ENCODE measurements at places on chromosomes 11 and 22.

DNA sequence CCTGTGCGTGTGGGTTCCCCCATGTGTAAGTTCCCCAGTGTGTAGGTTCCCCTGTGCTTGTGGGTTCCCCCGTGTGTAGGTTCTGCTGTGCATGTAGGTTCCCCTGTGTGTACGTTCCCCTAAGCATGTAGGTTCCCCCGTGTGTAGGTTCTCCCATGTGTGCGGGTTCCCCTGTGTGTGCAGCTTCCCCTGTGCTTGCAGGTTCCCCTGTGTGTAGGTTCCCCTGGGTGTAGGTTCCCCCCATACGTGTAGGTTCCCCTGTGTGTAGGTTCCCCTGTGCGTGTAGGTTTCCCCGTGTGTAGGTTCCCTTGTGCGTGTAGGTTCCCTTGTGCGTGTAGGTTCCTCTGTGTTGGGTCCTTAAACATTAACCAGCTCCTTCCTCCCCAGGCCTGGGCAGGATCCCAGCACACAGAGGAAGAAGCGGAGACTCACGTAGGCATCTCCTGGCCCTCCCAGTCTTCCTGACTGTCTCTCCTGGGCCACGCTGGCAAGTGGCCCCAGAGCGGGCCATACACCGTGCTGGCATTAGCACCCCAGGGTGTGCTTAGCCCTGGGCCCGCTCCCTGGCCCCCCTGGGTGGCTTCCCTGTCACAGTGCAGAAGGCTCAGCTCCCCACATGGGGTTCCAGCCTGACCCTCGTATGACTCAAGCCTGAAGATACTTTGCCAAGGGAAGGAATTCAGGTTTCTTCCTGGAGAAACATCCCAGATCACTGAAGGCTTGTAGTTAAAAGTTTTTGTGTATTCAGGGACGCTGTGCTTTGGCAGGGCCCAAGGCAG, 2.8 kb upstream of the GRAMD4 start:
- DNase-seq, result no peak

- no peak for DNase-seq
These were observed 40.2 kb upstream of the PICALM start for GRCh38 chr11:86108890-86109638.

GRCh38 chr11:135037828-135038227, 625.8 kb upstream of the B3GAT1 start:
- DNase-seq, result no peak

GRCh38 chr11:9893474-9893873, 229.6 kb downstream of the SWAP70 start:
- DNase-seq, result no peak

- no peak for DNase-seq
These were observed 5.6 kb downstream of the MAPK1 start for GRCh38 chr22:21861851-21862250.

DNA sequence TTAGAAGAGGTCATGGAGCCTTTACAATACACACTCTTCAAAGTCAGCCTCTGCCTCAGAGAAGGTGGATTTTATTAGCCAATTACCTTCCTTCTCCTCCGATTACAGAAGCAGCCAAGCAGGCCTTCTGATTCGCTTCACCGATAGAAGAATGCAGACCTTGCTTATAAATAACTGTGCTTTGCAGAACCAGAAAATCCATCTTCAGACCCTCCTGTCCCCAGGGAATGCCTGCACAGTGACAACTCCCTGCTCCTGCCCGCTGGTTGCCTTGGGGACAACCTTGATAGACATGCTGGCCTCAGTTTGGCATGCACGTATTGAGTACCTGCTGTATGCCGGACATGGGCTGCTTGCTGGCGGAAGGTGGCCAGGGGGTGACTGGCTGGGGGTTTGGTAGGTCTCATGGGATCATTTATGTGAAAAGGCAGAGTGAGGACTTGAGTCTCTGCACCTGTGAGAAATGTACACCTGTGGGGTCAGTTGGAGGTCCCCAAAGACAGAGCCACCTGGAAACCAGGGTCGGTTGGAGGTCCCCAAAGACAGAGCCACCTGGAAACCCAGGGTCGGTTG, 1238.7 kb downstream of the BRD1 start:
- no peak for DNase-seq

DNA sequence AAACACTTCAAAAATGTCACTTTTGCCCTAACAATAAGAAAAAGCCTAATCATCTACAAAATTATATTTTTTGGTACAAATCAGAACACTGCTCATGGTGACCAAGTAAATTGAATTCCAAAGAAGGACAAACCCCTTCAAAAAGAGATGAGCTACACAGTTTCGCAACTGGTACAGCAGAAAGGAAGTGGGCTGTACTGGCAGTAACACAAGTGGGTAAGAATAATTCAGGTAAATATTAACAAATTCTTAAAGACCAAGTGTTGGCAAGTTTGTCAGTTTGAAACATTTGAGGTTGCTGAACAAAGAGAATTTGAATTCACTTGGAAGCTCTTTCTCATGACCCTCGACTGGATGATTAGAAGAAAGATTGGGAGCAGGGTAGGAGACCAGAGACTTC, 35.5 kb downstream of the MSANTD4 start:
- DNase-seq, result no peak

DNA sequence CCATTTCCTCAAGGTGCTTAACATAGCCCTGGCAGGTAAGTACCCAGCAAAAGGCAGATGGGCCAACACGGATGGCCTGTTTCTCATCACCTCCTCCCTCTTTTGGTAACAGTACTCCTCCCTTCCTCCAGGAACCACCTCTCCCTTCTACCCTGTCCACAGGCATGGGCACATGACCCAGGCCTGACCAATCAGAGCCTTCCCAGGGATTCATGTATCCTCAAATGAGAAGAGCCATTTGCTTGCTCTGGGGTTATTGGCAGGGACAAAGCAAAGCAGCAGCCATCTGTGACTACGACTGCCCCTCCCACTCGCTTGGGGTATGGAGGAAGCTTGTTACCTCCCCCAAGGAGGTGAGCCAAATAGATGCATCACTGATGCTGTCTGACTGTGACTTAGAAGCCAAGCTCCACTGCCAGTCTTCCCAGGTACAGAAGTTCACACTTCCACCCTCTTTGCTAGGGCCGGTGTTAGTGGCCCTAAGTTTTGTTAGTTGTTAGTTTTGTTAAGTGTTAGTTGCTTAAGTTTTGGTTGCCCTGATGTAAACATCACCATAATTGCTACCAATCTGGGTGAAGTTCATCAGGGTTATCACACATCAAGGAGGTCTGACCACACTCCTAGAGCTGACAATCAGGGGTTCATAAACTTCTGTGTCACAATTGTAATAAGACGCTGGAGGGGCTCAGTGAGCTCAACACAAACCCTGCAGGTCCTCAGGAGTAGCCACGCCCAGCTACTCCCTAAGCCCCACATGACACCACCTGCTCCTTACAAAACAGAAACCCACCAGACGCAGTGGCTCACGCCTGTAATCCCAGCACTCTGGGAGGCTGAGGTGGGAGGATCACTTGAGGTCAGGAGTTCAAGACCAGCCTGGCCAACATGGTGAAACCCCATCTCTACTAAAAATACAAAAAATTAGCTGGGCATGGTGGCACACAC, 57.3 kb downstream of the ARFGAP3 start:
- no peak for DNase-seq

DNA sequence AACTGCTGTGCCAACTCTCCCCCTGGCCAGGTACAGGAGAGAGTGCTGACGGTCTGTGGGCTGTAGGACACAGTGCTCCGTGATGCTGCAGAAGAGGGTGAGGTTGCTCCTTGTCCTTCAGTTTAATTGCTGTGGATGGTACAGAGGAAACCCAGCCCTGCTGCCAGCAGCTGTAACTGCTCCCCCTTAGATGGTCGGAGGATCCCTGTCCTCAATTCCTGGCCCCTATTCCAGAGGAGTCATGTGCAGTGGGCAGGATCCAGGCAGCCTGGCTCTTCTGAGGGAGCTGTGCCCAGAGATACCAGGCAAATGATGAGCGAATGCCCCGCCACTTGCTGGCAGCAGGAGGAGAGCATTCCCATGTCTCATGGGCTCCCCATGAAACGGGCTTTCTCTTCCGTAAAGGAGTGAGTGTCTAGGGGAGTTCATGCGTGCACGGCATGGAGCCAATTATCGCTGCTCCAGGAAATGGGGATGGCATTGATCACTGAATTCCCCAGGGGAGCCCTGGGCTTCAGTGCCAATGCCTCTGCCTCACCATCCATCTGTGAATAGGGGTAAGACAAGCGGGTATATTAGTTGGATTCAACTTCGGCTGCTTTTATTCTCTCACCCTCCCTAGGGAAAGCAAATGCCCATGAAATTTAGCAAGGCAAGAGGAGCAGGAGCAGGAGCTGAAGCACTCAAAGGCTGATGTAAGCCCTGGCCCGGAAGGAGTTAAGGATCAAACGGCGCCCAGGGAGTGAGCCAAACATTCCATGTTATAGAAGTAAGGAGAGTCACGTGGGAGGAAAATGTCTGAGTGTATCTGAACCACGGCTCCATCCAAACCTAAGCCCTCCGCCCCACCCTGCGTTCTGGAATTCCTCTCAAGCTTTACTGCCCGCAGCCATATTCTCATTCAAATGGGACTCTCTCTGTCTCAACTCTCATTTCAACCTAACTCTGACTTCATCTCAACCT, 51.0 kb upstream of the CSNK2A3 start:
- DNase-seq, result no peak

GRCh38 chr11:8566613-8567210, 27.3 kb downstream of the STK33 start:
- DNase-seq, result no peak

DNA sequence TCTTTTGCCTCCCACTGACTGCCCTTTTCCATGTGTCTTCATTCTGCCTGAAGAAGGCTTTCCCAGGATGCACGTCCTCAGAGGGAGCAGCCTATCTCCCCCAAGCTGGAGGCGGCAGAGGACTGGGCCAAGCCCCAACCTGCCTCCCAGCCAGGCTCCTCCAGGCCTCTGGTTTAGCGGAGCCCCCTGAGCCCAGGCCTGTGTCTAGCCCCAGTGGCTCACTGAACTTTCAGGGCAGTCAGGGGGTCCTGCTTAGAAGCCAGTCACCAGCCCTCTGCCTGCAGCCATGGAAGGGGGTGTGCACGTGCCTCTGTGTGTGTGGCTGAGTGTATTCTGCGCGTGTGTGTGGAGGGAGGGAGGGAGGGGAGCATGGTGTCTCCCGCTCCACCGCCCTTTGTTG, 10.4 kb upstream of the GRK2 start:
- DNase-seq, result peak; percentile 7

- no peak for DNase-seq
These were observed 58.6 kb upstream of the EIF3D start for GRCh38 chr22:36587289-36588154.

DNA sequence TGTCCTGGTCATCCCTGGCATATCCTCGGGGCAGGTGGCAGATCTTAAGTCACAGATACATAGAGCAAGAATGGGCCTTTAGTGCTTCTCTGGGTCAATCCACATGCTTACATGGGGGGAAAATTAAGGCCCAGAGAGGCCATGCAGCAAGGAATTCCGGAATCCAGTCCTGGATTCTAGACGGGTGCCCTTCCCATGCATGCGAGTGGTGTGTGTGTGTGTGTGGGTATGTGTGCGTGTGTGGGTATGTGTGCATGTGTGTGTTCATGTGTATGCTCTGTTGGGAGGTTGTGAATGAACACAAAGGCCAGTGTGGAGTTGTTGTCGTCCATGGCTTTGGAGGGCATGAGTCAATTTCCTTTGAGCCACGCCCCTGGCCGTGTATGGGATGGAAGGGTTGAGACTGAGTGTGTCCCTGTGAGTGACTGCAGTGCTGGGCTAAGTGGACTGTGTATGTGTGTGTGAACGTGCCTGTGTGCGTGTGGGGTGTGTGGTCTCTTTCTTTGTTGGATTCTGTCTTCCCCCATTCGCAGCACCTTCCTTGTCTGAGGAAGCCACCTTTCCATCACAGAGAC, 33.4 kb upstream of the EIF3D start:
- DNase-seq, result peak; percentile 72

DNA sequence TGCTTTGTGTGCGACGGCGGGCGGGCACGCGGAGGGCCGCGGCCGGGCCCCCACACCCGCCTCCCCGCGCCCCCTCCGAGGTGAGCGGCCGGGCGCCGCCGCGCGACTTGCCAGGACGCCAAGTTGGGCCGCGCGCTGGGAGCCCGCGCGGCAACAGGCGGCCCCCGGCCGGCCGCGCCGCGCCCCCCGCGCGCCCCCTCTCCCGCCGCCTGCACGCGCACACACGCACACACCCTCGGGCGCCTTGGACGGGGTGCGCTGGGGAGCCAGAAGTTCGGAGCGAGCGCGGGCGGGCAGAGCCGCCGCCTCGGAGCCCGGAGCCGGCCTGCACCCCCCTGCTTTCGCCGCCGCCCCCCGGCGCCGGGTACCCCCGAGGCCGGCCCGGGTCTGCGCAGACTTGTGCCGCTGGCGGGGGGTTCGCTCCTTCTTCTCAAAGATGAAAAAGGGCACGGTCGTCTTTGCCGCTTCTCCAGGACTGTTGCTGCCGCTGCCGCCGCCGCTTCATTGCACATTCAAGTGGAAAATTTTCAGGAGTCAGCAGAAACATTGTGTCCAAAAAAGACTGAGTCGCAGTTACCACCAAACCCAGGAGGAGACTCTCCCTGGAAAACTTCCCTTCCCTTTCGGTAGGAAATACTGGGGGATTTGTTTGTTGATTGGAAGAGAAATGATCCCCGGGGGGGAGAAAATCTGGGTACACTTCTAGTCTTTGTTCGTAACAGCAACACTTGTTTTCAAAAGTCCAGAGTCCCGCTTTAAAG, 895 bp downstream of the TEAD1 start:
- DNase-seq, result no peak

DNA sequence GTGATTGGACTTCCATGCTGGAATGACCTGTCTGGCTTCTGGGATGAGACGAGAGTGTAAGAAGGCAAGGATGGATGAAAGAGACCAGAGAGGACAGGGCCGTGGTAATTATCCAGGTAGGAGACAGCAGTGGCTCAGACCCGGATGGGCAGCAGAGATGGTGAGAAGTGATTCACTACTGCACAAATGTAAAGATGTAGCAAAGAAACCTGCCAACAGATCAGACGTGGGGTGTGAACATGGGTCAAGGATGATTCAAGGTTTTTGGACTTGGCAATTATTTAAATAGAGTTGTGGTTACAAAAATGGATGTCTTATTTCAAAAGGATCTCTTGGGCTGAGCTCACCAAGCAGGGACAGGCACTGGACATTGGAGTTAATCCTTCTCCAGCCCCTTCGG, 32.7 kb downstream of the RIBC2 start:
- no peak for DNase-seq

DNA sequence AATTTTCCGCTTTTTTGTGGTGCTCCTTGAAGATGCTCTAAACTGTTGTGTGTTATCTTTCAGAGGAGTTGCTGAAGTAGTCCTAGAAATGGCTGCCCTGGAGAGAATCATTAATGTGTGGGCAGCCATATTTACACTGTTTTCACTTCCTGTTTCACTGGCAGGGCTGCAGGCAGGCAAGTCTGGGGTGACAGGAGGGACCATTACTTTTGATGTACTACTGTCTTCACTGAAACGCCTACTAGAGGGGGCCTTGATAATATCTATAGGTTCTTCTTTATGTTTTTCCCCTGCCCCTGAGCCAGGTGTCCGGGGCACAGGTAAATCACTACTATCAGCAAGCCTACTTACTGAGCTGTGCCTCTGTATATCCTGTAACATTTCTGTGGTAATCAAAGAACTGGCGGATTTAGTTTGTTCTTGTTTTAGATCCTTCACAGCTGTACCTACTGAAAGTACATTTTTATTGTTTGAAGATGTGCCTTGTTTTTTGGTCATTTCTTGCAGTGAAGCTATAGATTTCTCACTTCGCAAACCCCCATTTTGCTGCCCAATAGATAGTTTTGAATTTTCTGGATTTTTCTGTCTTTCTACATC, 39.7 kb downstream of the ACAT1 start:
- no peak for DNase-seq

All from 8988T (cell line).